ENCODE measurements at places on chromosomes 16 and 17. TPM values are rescaled to one million over a fixed set of nuclear protein-coding genes. Genes with fewer than 3 reads are reported as not detected.

DNA sequence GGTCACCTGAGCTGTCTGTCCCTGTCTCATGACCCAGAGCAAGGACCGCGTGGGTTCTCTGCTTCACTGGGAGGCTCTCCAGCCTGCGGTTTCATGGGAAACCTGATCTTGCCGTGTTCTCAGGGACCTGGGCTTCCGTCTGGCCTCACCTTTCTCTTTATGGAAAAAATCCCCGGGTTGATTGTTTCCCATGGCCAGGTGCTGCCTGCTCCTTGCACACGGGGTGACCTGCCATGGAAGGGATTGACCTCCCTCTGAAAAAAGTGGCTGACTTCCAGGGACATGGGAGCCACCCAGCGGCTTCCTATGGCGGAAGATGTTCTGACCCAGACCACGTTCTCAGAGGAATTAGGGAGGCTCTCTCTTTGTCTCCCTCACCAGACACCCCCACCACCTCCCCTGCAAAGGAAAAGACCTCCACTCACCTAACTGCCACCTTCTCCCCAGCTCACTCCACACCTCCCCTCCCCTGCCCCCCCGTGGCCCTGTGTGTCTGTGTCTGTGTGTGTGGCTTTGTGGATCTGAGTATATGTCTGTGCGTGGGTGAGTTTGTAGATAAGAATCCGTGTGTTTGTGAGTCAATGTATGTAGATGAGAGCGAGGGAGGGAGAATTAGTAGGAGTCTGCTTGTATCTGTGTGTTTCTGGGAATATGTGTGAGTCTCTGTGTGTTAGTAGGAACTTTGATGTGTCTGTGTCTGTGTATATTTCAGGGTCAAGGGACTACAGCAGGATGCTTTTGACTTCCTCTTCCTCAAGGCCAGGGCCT is 154.6 kb downstream of the NTN1 start:
- no peak for DNase-seq

- DNase-seq: peak; percentile 59
These were observed 209.7 kb downstream of the RBFOX3 start for GRCh38 chr17:79400989-79401703.

DNA sequence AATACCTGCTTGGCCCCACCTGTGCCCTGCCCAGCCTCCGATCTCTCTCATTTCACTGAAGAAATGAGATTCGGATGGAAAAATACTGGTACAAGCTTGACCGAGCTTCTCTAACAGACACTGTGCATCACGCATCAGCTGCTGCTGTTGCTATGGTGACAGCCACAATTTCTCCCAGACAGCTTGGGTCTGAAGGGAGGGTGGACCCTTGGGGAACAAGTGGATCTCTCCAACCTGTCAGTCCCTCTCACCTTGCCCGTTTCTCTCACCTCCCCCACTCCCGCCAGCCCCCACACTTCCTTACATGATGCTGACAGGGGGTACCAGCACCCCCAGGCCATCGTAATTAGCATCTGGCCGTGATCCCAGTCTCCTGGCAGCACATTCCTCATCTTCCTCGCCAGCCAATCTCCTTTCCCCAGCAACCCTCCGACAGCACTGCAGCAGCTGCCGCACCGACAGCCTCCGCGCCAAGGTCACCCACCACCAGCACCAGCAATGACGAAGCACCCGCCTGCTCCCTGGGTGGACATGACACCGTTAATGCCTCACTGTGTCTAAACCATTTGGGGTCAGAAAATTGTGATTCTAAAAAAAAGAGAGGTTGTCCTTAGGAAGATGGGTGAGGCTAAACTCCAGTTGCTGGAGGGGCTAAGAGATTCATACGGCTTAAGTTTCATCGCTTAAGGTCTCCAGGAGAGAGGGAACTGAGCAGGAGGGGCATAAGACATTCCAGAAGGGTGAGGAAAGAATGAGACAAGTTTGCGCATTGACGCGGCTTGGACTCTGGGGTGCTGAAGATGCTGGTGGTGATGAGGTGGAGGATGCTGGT is 58.6 kb upstream of the TNRC6A start:
- peak; percentile 42 for DNase-seq

DNA sequence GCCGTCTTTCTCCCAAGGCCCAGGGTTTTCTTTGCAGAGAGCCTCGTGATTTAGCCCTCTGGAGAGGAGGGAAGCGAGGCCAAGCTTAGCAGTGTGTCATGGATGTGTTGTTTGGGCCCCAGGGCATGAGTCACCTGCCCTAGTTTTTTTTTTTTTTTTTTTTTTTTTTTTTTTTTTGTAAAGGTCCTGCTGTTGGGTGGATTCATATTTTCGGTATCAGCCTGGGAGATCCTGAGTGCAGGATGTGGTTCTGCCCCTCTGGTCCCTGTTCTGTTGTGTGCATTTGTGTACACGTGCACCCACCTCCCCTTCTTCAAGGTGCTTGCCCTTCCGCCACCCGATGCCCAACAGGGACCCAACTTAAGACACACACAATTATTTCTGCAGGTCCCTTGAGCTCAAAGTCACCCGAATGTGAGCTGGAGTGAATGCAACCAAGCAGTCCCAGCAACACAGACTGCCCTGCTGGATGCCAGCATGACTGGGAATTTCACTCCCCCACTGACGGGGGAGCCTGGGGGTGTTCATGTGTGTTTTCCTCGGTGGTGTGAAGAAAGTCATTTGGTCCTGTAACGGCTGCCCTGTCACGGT is 265.8 kb upstream of the TNRC6C start:
- DNase-seq: no peak

DNA sequence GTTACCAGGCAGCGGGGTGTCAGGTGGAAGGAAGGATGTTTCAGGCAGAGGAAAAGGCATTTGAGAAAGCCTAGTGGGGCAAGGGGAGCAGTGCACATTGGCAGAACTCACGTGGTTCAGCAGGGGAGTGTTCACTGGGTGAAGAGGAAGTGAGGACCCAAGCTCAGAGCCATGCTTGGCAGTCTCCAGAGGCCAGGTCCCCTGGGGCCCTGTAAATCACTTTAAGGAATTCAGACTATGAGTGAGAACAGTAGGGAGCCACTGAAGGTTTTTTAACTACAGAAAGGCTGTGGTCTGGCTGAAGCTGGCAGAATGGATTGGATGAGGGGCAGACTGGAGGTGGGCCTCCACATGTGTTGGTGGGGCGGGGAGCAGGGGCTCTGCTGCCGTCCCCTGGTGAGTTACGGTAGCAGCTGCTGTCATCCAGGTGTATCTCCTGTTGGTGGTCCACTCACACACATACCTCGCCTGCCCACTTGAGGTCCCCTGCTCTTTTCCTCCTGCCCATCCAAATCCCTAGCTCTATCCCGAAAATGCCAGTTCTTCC is 5.1 kb downstream of the CLEC16A start:
- no peak for DNase-seq

DNA sequence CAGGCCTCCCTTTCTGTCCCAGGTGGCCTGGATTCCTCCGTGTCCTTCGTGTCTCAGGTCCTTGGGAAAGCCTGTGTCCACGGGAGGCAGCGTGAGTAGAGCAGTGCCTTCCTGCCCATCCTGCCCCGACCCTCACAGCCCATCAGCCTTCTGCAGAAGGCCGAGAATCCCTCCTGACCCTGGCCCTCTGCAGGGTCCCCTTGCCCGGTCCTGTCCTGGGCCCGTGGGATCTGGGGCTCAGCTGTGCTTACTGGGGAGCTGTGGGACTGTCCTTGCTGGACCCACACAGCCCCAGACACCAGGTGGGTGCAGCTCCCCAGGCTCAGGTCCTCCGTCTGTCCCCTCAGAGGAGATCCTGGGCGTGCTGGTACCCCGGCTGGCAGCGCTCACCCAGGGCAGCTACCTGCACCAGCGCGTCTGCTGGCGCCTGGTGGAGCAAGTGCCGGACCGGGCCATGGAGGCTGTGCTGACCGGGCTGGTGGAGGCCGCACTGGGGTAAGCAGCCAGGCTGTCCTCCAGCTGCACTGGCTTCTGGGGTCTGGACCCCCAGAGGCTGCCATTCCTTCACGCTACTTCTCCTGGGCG is 3.9 kb downstream of the TELO2 start:
- no peak for DNase-seq

- no peak for DNase-seq
These were observed 5.0 kb upstream of the BAHCC1 start for GRCh38 chr17:81390029-81390872.

DNA sequence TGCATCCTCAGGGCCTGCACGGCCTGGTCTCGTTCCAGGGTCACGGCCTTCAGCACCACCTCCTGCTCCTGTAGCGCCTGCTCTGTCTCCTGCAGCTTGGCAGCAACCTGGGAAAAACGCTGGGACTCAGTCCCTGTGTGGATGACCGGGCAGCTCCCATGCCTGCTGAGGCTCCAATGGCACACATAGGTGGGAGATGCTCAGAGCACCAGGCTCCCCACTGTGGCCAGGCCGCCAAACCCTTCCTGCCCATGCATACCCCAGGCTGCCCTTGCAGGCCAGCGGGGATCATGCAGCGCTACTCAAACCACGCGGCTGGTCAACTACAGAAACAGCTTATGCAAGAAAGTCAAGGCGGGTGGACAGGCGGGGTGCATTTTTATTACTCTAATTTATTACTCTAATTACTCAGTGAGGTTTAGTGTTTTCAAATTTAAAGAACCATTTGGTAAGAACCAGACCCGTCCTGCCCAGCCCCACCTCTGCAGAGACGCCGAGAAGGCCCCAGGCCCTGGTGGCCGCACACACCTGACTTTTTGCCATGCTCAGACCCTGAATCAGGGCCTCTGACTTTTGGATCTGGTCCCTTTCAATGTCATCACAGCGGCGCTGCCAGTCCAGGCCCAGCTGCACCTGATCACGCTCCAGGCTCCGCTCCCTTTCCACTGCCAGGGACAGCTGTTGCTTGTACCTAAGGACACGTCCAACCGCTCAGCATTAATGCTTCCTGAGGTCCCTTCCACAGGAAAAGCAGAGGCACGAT is 34.0 kb downstream of the CCDC57 start:
- no peak for DNase-seq

- DNase-seq: no peak
These were observed 1.1 kb downstream of the DCUN1D3 start for GRCh38 chr16:20899071-20899470.

GRCh38 chr17:43042025-43042628 is 17.1 kb downstream of the RND2 start:
- no peak for DNase-seq

- DNase-seq: no peak
These were observed 73.2 kb downstream of the NT5M start for GRCh38 chr17:17376362-17376761.

- DNase-seq: no peak
These were observed 36.1 kb downstream of the NLK start for GRCh38 chr17:28078341-28079229.

GRCh38 chr16:51153577-51154031 is 2.5 kb upstream of the SALL1 start:
- no peak for DNase-seq

GRCh38 chr16:52407778-52408177 is 139.2 kb downstream of the TOX3 start:
- no peak for DNase-seq

GRCh38 chr16:86863609-86864008 is 285.3 kb downstream of the FOXL1 start:
- no peak for DNase-seq

DNA sequence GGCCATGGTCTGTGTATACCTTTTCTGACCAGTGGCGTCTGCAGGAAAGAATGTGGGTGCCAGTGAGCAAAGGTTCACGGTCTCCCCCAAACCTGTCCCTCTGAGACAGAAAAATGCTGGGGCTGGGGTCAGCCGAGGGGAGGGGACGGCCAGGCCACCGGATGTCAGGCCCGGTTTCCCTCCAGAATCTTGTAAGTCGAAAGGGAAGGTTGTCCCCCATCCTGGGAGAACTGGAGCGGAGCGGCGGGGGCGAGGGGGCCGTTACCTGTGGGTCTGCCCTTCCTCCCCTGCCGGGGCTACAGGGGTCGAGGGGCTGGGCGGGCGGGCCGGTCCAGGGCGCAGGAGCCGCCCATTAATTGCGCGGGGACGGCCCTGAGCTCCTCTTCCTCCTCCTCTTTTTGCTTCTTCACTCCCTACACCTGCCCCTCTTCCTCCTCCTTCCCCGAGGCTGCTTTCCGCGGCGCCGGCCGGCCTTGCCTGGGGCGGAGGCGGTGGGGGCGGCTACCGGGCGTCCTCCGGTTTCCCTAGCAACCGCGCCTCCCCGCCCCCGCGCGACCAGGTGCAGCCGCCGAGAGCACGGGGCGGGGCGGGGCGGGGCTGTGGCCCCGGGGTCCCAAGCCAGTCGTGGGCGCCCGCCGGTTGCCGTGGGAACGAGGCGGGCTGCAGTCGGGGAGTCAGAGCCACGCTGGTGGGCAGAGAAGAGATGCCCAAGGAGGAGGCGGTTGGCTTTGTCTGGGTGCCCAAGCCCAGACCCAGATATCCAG is at the start of gene MARCHF10:
MARCHF10 (minus strand) TSS at position 503 of the 764 bp plus-strand sequence. CDS start 6,579 bp downstream, outside the sequence.
- no peak for DNase-seq

- no peak for DNase-seq
These were observed 36.5 kb downstream of the HOXB1 start for GRCh38 chr17:48494335-48494734.

DNA sequence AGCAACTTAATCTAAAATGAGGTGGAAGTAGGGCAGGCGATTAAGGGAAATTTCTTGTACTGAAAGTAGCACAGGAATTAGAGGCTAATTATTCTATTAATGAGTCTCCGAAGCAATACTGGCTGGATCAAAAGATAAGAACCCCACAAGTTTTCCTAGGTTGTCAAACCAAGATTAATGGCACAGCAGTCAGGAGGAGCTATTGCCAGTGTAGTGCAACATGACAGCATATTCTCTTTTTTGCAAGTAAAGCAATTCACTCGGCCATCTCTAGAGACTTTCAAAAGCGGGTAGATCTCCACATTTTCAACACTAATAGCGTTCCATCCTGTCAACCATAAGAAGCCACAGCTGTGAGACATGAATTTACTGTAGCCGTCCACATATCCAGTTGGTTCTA is 81.2 kb downstream of the CYB561 start:
- no peak for DNase-seq

DNA sequence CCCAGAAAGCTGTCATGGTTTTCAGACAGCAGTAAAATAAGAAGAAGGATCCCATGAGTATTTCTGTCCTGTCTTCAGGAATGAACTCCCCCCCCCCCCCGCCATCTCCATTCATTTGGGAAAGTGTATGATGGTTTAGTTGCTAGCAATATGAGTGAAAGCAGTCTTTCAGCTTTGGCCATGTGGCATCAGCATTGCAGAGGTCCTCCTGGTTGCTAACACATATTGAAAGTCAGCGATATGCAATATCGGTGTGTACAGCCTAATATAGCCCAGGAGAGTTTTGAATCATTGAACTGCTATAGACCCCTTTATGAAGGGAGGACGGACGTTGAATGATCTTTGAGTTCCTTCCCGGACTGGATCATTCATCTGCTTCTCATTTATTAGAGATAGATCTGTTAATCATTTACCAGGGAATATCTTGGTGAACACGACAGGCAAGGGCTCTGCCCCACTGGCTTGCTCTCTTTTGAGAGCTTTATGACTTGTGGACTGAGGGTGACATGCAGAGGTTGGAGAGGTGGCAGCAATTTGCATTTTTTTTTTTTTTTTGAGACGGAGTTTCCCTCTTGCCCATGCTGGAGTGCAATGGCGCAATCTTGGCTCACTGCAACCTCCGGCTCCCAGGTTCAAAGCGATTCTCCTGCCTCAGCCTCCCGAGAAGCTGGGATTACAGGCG is 25.2 kb downstream of the DEF8 start:
- DNase-seq: no peak

Gene SULT1A4
- 1.8 TPM for total RNA-seq

Gene FBXO47
- total RNA-seq: not detected

Gene KRT222
- total RNA-seq: not detected

Gene TBC1D3I
- 0.22 TPM for total RNA-seq

Gene KRTAP3-1
- not detected for total RNA-seq

Gene EMP2
- total RNA-seq: 11.3 TPM

Gene PPP4C
- 174 TPM for total RNA-seq

Gene ZNF287
- total RNA-seq: 2.0 TPM
